Left cardiac atrium (tissue), 4 donors: ENCODE measurements at places on chromosomes 6 and 20. TPM values are rescaled to one million over a fixed set of nuclear protein-coding genes. Genes with fewer than 3 reads are reported as not detected.
A peak's percentile ranks its signal among the peaks of the same experiment; 100 is the strongest.

DNA sequence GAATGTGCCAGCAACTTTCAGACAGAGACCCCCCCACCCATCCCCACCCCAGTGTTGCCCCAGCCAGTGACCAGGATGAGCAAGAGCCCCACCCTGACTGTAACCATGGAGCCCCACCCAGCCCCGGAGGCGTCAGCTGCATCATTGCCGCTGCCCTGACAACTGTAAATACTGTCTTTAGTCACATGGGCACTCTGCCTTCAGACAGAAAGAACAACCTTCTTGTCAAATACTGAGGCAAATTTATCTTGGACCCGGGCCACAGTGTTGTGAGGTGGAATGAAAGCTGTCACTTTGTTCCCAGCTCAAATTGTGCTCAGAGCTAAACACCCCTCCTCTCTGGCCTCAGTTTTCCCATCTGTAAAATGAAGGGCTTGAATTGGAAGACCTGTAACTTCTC, 23.7 kb downstream of the MOCS3 start:
- DNase-seq, result no peak

GRCh38 chr20:36491901-36492617, 49.3 kb upstream of the MYL9 start:
- no peak for DNase-seq

- no peak for DNase-seq
These were observed 190.4 kb downstream of the OGFRL1 start for GRCh38 chr6:71478834-71479541.

DNA sequence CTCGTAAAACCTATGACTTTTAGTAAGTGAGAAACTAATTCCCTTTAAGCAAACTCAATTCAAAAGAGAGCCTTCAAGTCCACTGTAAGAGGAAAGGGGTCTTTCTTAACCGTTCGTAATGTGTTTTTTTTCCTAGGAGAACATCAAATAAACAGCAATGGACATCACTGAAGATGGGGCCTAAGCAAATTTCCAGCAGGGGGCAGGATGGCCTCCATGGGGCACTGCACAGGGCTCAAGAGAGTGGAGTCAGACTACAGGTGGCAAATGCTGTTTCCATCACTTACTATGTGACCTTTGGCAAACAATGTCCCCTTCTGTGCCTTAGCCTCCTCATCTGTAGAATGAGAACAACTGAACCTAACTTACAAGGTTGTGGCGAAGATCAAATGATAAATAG, 88.7 kb downstream of the ARHGAP18 start:
- DNase-seq, result no peak

- DNase-seq, result no peak
These were observed 158.5 kb downstream of the SYNDIG1 start for GRCh38 chr20:24627926-24628325.

DNA sequence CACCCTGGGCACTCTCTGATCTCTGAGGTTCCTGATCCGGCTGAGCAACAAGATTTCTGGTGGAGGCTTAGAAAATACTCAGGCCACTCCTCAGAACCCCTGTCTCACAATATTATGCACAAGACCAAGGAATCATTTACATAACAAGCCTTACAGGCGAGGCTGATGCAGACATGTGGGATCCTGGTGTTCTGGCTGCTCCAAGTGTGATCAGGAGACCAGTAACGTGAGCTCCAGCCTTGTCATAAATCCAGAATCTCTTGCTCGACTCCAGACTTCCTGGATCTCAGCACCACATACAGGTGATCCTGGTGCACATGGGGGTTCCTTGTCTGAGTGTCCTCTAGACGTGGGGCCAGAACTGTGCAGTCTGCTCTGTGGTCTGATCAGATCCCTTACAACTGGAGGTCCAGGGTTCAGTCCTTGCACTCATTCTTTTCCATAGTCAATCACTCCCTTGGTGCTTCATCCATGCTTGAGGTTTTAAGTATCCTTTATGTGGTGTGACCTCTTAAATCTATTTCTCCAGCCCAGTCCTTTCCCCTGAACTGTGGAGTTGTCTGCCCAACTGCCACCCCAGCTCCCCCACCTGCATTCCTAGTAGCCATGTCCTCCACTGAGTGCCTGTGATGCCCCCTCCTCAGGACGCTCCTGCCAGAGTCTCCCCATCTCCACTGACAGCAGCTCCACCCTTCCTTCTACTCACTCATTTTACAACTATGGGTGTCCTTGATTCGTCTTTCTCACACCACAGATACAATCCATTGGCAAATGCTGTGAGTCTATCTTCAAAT, 5.1 kb downstream of the HLA-C start:
- DNase-seq, result no peak

DNA sequence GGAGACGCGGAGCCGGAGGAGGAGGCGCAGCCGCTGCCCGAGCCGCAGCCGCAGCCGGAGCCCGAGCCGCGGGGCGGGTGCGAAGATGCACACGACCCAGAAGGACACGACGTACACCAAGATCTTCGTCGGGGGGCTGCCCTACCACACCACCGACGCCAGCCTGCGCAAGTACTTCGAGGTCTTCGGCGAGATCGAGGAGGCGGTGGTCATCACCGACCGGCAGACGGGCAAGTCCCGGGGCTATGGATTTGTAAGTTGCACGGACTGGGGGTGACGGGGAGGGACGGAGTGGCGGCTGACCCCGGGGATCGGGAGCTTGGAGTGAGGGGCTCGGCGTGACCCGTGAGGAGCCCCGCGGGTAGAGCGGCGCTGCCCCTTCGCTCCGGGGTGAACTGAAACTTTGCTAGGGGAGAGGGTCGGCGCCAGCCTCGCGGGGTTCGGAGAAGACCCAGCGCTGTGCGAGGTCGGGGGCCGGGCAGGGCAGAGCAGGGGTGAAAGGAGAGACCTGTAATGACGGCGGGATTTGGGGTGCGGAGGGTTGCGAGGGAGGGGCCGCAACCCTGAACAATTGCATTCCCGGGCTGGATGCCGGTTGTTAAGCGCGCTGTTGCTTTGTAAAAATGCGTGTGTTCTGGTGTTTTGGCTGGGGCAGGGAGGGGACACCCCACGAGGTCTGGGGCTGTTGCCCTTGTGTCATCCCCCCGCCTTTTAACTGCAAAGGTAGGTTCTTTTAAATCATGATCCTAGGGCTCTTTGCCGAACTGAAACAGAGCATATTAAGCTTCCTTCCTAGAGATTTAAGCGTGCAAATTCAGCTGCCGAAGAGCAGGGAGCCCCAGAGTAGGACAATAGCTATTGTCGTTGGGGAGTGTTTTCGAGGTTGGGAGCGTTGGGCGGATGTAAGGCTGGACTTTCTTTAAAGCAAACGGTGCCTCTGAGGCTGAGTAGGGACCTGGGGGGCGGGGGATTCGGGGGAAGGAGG, 628 bp downstream of the RBM24 start:
- DNase-seq, result peak; percentile 29

DNA sequence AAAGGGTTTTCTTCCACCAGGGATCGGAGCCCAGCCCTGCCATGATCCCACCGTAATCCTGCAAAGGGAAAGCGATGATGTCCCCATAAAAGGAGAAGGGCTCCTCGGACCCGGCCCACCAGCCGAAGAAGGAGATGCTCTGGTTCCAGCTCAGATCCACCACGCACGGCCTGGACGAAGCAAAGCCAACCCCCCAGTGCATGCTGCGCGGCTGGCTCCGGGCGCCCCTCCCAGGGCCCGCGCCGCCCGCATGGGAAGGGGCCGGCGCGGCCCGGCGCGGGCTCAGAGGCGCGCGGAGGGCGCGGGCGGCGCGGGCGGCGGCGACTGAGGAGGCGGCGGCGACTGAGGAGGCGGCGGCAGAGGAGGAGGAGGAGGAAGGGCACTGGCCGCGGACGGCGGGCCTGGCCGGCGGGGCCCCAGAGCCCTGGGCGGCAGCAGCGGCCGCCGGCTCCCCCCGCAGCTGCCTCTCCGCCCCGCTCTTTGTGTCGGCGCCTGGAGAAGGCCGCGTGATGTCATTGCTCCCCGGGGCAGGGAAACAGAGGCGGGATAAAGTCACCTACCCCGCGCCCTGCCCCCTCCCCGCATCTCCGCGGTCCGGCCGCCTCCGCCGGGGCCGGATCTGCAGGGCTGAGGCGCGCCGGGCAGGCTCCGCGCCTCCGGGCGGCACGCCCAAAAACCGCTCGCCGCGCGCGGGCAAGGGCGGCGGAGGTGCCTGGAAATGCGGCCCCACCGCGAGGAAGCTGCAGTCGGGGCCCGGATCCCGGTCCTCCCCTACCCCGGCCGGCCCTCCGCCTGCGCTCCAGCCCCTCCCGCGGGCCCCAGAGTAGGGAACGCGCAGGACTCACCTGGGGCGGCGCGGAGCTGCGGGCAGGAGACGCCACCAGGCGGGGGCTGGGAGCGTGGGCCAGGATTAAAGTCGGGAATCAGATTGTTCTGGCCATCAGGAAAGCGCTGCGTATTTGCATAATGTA, at the start of gene FAXC:
Gene FAXC, minus strand, starts transcription at position 504 of the 971 bp plus-strand sequence. Its CDS starts 302 bp downstream, at position 202.
- no peak for DNase-seq

DNA sequence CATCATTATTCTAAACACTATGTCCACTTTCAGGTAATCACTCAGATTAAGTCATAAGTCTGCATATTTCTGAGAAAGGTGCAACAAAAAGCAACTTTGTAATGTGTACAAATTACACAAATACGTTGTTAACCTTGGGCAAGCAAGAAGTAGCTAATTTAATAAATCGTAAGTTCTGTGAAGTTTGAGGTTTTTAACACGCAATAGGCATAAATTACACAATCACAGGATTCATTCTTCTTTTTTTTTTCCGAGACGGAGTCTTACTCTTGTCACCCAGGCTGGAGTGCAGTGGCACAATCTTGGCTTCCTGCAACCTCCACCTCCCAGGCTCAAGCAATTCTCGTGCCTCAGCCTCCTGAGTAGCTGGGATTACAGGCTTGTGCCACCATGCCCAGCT, 57.2 kb upstream of the F13A1 start:
- DNase-seq, result no peak

GRCh38 chr20:47351643-47352331, 4.7 kb downstream of the ZMYND8 start:
- no peak for DNase-seq

- no peak for DNase-seq
These were observed 4.3 kb downstream of the REV3L start for GRCh38 chr6:111478749-111479148.

- DNase-seq, result no peak
These were observed 76.2 kb downstream of the SLC24A3 start for GRCh38 chr20:19288636-19289035.

DNA sequence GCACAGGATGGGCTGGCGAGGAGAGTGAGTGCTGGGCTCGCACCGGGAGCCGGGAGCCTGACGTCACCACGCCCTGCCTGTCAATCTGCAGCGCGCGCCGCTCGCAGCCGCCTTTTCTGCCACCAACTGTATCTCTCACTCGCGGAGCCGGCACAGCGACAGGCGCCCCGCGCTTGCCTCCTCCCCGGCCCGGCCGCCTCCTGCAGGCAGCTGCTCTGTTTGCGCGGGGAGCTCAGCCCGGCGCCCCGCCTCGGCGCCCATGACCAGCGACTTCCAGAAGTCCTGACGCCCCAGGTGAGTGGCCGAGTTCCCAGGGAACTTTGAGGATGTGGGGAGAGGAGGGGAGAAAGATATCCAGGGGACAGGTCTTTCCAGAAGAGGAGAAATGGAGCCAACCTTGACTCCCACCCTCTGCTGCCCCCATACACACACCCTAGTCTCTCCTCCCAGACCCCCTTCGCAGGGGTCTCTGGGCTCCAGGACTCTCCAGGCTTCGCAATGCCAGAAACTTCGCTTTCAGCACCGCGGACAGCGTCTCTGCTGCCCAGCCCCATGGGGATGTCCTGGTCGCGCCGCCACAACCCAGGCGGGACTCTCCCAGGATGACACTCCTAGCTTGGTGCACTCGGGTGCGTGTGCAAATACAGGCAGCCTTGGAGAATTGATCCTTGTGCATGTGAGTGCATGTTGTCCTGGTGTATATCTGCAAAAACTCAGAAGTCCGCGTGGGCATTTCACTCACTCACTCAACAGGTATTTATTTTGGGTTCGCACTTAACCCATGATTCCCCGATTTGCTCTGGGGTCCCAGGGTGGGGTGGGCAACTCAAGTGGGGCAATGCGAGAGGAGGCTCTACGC, at the start of gene GPR6:
Gene GPR6, plus strand, starts transcription at position 138 of the 859 bp plus-strand sequence. CDS start 802 bp downstream, outside the sequence.
- DNase-seq, result peak; percentile 65

- DNase-seq, result no peak
These were observed 216.5 kb upstream of the RREB1 start for GRCh38 chr6:6891125-6891721.

DNA sequence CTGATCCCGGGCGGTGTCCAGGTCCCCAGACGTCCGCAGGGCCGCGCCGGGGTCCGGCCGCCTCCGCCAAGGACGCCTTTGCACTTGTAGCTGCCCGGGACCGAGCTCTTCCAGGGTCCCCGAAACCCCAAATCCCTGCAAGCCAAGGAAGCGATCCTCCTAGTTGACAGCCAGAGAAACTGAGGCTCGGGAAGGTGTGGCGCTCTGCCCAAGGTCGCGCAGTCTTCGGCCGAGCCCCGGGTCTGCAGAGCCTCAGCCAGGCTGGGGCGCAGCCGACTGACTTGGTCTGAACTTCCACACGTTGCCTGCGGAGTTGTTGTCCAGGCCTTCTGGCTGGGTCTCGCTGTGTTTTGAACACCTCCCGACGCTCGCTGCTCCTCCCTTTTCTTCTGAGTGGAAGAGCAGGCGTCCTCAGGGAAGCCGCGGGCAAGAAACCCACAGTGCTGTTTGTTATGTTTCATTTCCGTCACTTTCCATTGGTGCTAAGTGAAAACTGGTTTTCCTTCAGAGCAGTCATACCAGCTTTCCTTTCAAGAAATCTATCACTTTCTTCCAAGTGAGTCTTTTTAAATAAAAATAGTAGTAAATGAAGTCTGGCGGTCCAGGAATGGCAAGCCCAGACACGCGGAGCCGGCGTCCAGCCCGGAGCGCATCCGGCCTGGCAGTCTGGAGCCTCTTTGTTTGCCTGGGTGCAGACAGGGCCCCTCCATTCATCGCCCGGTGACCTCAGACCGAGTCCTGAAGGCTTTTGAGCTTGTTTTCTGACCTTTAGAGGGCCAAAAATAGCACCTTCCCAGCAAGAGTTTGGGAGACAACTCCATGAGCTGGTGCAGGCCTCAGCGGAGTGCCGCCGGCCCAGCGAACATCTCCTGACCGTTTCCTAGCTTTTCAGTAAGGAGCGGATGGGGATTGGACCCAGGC, 698 bp downstream of the FAM210B start:
- DNase-seq, result peak; percentile 60

- DNase-seq, result no peak
These were observed 140.3 kb downstream of the SYNDIG1 start for GRCh38 chr20:24609757-24610156.

- no peak for DNase-seq
These were observed 294.5 kb upstream of the PLCB4 start for GRCh38 chr20:8774412-8774811.

GRCh38 chr6:161023316-161023715, 31.7 kb downstream of the MAP3K4 start:
- no peak for DNase-seq

The GABBR1 gene
- 32.7 TPM for total RNA-seq

The HLA-F gene
- 51.6 TPM for total RNA-seq

The MDN1 gene
- total RNA-seq, result 22.4 TPM

The KIAA0408 gene
- 12.9 TPM for total RNA-seq

The SLC22A3 gene
- total RNA-seq, result 2.1 TPM

The CCN6 gene
- total RNA-seq, result not detected

The C6orf118 gene
- not detected for total RNA-seq

The PPP1R16B gene
- 7.7 TPM for total RNA-seq

The PKIB gene
- 1.0 TPM for total RNA-seq

The JPH2 gene
- 93.5 TPM for total RNA-seq
